Left lung (tissue), 14 donors: ENCODE measurements at places on chromosomes 2 and 18.

DNA sequence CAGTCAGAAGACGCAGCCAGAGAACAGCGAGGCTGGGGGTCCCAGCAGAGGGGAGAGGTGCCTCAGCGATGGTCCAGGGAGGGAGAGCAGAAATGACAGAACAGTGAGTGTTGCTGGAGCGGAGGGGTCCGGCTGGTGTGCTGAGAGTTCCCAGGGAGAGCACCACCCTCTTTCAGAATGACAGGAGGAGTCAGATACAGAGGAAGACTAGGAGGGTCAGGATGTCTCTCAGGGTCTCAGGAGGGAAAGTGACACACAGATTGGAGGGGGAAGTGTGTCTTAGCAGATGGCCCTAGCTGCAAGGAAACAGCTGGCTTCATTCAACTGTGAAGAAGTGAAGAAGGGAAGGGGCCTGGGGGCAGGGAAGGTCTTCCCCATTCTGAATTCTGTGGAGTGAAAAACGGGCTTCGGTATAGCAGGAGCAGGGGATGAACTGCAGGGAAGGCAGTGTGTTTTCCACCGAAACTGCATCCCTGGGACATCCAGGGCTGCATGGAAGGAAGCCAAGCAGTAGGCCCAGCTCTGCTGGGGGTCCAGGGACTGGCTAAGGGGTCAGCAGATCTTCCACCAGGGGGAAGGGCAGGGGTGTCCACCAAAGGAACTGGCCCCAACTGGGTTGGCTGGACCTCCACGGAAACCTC is 90.0 kb upstream of the OTOS start:
- DNase-seq, result no peak

GRCh38 chr18:58392324-58393000 is 236.4 kb downstream of the ALPK2 start:
- DNase-seq, result no peak

GRCh38 chr18:61334491-61334850 is 1.2 kb downstream of the CDH20 start:
- DNase-seq, result no peak

DNA sequence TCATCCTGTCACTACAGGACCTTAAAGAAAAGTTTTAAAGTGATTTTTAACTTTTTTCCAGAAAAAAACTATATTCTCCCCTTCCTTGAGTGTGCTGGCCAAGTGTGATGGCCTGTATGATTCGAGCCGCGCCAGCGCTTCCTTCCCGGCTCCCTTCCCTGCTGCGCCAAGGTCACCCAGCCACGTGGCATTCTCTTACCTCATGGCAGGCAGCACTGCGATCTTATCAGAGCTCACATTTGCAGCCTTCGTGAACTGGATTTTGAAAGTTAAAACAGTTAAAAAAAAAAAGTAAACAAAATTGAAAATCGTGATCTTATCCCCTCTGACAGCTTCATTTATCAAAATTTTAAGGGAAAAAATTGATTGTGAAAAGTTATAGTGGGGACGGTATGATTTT is 279.8 kb downstream of the PTGR3 start:
- DNase-seq, result no peak

GRCh38 chr2:128369602-128370467 is 51.2 kb upstream of the HS6ST1 start:
- no peak for DNase-seq

GRCh38 chr2:160256507-160256906 is 56.4 kb upstream of the ITGB6 start:
- DNase-seq, result no peak

DNA sequence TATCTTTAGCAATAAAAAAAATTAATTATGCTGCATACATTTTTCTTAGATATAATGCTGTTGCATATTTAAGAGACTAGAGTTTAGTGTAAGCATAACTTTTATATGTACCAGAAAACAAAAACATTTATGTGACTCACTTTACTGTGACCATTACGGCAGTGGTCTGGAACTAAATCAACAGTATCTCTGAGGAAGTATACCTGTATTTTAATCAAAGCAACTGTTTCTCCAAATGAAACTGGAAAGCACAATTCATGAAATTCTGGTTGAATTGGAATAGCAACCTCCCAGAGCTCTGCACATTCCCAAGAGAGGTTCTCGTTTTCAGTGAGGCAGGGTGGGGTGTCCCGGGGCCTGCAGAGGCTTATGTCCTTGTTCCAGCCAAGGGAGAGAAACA is 112.2 kb upstream of the TACR1 start:
- no peak for DNase-seq

DNA sequence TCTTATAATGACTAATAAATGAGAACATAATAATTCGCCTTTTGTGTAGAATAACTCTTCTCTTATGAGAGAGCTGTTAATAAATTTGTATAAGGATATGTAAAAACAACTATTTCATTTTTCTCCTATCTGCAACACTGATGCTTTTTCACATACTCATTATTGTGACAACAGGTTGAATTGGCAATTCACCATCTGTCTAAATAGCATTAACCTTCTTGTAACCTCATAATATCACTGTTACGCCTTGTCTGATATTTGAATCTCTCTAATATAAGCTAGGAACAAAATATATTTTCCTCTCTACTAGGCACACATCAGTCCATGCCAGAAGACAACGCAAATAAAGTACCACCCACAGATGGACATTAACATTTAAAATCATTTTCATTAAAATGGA is 938.9 kb downstream of the CPS1 start:
- no peak for DNase-seq

DNA sequence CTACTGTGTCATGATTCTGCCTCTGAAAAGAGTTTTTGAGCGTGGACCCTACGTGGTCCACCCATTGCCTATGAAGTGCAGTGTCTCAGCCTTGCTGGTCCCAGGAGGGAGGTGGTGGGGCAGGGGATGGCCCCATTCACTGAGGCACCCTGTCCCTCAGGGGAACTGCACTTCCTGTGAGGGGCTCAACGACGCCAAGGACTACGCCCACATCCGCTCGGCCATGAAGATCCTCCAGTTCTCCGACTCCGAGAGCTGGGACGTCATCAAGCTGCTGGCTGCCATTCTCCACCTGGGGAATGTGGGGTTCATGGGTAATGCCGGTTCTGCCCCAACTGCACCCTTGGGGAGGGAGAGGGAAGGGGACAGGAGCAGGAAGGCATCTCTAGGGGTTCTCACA is 42.5 kb downstream of the MYO7B start:
- DNase-seq, result no peak

DNA sequence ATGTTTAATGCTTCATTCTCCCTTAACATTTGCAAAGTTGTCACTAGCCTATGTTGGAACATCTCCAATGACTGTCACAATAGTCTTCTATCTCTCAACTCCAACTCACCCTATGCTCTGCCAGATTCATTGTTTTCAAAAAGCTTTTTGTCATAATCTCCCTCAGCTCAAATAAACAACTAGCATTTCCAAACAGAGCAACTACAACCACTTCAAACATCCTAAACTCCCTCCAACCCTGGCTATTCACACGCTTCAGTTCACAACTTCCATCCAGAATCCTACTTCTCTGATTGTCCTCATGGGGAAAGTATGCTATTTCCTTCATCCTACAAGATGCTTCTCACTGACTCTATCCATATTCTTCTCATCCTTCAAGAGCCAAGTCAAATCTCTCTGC is 139.2 kb upstream of the VRK2 start:
- DNase-seq, result no peak

GRCh38 chr2:132974467-132975095 is 304.6 kb upstream of the LYPD1 start:
- no peak for DNase-seq

- no peak for DNase-seq
Measured at GRCh38 chr2:240098349-240098748, 37.8 kb downstream of the COPS9 start.

GRCh38 chr2:43034242-43034619 is 192.2 kb downstream of the ZFP36L2 start:
- no peak for DNase-seq

DNA sequence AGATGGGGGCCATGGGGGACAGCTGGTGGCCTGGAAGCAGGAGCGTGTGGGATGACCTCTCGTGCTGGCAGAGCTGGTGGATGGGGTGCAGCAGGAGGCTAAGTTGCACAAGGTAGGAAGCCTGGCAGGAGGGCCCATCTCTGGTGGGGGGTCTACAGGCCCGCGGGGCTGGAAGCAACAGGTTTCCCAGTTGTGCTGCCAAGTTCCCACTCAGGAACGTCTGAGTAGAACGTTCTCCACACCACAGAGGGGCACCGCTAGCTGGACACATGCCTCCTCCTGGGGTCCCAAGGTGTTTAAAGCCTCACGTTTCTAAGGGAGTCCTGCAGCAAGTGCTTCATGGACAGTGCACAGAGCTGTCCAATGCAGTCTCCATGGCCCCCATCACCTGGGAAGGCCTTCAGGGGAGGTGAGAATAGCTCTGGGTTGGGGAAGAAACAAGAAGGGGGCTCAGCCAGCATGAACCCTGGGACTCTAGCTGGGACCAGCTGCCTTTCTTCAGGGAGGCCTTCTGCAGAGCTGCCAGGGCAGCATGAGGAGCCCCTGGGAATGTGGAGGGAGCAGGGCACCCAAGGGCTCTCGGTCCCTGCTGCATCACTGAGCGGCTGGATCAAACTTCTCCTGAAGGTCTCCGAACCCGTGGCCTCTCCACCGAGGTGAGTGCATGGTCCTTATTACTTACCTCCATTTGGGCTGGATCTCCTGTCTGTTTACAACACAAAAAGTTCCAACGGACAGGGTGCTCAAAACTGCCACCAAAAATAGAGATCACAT is 80.0 kb downstream of the TWIST2 start:
- peak; percentile 21 for DNase-seq

- no peak for DNase-seq
Measured at GRCh38 chr2:128405467-128405900, 86.8 kb upstream of the HS6ST1 start.

DNA sequence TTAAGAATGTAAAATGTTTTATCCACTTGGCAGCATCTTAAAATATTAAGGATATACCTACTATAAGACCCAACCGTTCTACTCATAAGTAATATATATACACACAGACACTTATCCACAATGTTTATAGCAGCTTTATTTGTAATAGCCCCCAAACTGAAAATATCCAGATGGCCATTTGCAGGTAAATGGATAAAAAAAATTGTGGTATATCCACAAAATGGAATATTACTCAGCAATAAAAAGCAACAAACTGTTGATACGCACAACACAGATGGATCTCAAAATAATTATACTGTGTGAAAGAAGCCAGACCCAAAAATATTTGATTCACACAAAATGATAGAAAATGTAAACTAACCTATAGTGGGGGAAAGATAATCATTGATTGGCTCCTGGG is 122.0 kb downstream of the ARHGAP28 start:
- no peak for DNase-seq

DNA sequence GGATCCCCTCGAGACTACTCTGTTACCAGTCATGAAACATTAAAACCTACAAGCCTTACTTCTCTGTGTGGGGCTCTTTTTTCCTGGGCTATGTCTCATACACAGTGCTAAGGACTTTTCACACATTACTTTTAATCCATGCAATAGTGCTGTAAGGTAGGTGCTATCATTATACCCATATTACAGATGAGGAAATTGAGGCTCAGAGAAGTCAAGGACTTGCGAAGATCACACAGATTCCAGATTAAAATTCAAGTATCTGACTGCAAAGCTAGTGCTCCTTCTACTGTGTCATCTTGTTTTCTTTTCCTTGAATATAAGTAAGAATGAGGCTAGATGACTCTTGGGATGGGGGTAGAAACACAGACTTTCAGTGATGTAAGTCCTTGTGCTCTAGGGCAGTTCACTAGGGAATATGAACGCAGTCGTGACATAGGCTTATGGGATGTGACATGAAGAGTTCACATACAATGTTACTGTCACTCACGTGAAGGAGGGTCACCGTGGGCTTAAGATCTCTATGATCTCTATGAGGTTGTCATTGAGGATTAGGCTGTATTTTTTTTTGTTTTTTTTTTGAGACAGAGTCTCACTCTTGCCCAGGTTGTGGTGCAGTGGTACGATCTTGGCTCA is 7.0 kb upstream of the DGUOK start:
- no peak for DNase-seq

- no peak for DNase-seq
Measured at GRCh38 chr2:153604133-153604532, 125.6 kb upstream of the RPRM start.

GRCh38 chr2:222623756-222624309 is 32.1 kb downstream of the FARSB start:
- DNase-seq, result no peak

DNA sequence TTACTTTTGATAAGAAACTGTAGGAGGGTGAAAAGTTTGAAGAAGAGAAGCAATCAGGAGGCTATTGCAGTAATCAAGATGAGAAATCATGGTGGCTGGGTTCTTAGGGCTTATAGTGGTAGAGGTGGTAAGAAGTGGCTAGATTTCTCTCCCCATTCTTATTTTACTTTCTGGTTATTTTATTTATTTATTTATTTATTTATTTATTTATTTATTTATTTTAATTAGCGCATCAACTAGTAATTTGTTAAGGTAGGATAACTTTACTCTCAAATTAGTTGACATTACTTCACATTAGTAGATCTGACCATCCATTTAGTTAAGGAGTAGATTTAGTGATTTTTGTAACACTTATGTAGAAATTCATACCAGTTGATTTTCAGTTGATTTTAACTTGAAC is 77.4 kb downstream of the PIK3C3 start:
- DNase-seq, result no peak

- DNase-seq, result peak; percentile 33
Measured at GRCh38 chr2:229749779-229750178, 35.4 kb upstream of the DNER start.

DNA sequence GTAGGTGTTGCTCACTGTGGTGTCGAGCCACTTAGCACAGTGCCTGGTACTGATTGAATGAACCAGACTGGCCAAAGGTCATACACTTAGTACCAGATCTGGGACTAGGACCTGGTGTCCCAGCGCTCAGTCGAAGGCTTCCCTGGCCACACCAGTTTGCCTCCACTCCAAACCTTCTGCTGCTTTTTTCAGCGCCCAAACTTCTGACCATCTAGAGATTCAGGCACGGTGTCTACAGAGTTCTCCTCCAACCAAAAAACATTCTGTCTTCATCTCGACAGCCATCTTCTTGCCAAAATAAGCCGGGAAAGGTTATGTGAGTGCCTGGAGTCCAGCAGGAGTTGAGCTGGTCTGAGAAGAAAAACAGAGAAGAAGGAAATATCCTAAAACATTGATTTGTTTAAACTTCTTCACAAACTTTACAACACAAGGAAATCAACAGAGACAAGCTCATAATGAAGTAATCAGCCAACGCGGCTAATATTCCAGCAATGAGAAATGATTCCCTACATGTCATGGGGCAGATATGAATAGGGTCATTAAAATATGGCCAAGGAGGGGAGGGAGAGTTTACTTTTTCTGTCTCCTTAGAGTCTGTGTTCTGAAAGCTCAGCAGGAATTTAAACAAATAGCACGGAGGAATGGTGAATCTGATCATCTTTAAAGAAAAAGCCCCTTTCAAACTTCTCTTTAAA is 2.3 kb upstream of the GLI2 start:
- no peak for DNase-seq

DNA sequence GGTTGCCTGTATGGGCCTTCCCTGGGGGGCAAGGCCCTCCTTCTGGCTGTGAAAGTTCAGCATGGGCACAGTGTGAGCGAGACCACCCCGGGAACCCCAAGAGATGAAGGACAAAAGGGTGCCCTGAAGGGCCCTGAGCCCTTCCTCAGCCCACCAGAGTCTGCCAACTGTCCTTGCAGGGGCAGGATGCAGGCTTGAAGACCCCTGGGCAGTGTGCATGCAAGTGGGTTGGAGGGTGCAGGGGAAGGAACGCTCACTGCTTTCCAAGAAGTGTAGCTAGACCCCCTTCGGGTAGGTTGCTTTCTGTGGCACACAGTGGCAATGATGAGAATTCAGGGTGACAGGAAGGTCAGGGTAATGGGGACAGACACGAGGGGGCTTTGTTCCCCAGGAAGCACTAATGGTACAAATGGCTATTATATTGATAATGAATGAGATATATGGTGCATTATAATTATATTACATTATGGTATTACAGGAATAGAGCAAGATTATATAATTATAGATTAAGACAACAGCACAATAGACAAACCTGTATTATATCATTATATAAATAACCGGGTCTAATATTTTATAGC is 228.7 kb downstream of the ATAD2B start:
- DNase-seq, result no peak
